ENCODE measurements at places on chromosomes 7 and 10.

GRCh38 chr10:132995909-132996602 is 53.7 kb upstream of the CFAP46 start:
- no peak for DNase-seq

- no peak for DNase-seq
Observed at GRCh38 chr7:150381785-150382122, 2.6 kb downstream of the ZNF775 start.

DNA sequence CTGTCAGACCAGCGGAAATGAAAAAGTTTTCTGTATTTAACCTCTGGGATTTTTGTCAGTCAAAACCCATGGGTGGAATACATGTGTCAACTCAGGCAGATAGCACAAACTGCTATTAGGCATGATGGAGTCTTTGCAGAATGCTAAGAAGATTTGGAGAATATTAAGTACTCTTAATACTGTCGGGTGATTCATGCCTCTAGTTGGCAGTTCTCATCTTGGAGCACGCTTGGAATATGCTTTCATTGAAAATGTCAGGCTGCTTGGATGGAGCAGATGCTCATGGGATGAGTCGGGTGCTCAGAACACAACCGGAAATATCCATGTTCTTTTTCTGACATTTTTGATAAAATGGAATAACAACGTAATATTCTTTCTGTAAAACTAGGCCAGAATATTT is 27.6 kb upstream of the PRKG1 start:
- no peak for DNase-seq

DNA sequence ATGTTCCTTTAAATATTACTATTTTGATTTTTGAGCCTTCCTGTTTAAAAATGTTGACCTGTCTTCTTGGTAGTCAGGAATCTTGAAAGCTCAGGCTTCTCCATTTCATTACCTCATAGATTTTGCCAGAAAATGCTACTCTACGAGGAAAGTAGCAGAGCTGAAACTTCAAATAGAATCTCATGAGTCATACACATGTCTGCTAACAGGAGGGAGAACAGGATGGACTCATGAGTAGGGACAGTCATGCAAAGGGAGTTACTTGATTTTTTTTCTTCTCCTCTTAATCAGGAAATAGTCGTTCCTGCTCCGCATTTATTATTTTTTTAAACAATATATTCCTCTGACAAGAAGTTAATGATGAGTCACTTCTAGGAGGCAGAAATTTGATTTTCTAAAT is 37.0 kb upstream of the MINDY3 start:
- no peak for DNase-seq

- DNase-seq = no peak
Observed at GRCh38 chr10:89547853-89548513, 12.6 kb upstream of the SLC16A12 start.

DNA sequence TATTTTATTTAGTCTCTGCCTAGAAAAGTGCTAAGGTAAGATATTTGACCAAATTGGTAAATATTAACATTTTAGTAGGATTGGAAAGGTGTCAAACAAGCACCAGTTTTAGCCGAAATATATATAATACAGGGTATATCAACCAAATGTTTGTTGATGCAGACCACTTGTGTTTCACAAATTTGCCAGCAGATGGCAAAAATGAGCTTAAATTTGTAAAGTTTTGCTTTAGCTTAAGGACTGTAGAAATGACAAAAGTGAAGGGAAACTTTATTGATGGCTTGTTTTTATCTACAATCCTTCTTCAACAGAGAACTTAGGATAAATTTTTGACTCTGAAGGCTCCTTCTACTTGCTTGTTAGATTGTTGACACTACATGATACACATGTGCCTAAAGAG is 4.8 kb upstream of the POLR1F start:
- peak; percentile 36 for DNase-seq

GRCh38 chr7:90472805-90473540 is 3.5 kb downstream of the PTTG1IP2 start:
- DNase-seq = no peak

- no peak for DNase-seq
Observed at GRCh38 chr7:124412531-124412930, 353.1 kb downstream of the GPR37 start.

GRCh38 chr10:130740915-130741750 is 570.4 kb downstream of the TCERG1L start:
- no peak for DNase-seq

DNA sequence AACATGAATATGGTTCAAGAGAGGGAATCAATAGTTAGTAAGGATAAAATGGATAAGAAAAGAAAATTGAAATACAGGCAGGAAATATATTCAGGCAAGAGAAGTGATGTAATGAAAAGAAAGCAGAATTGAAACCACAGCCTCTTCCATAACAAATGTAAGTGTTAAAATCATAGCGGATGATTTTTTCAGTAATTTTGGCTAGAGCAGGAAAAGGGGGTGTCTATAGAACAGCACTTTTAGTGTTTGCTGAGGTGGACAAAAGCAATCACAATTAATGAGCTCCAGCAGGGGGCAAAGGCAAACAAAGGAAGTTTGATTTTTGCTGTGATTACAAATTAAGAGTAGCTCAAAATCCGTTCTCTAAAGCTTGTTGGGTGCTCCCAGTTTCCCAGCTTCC is 79.0 kb downstream of the TRIL start:
- no peak for DNase-seq

GRCh38 chr10:69409968-69410367 is 6.8 kb downstream of the TACR2 start:
- DNase-seq = peak; percentile 54

GRCh38 chr10:1608851-1609647 is 128.3 kb downstream of the ADARB2 start:
- DNase-seq = no peak

DNA sequence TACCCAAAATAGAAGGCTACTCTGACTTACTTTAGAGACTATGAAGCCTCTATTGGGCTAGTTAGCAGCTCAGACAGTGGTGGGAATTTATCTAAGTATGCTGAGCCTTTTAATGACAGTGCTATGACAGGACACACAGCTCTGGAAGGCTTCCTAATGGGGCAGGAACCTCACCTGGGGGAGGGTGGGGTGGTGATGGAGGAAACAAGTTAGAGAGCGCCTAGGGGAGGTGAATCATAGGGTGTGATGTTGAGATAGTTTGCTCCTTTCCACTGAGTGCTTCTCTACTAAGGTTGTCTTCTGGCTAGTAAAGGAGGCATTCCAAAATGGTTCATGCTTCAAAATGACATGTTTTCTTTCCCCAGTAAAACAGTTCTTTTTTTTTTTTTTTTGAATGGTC is 42.1 kb downstream of the PPP1R9A start:
- no peak for DNase-seq

DNA sequence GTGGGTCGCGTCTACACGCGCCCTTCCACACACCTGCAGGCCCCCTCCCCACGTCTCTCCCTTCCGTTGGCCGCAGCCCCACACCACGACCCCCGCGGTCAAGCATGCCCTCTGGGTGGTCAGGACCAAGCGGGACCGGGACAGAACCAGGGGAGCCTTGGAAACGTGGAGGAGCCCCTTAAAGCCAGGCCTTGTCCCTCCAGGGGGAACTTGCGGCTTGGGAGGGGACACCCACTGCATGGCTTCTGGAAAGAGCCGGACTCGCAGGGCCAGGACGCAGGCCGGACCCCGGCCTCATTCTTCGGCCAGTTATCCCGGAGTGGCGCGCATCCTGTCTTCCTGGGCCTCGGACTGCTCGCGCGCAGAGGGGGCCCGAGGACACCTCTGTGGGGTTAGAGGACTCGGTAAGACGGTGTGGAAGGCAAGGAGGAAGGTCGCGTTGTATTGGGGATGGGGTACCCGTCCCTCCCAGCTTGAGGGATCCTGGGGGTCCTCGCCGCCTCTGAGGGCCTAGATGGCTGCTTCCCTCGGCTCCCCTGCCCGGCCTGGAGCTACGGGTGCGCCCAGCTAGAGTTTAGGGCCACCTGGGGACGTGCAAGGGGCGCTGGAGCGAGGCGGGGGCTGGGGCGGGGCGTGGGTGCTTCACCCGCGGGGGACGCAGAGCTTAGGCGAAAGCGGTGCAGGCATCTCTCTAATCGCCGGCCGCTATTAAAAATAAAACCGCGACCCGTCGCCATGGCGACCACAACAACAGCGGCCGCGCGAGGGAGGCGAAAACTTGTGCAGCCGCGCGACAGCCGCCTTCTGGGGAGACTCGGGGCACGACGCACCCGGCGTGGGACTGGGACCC is 1.8 kb upstream of the PDGFA start:
- DNase-seq = peak; percentile 34

- DNase-seq = no peak
Observed at GRCh38 chr10:98326621-98327027, 58.6 kb upstream of the LOXL4 start.

DNA sequence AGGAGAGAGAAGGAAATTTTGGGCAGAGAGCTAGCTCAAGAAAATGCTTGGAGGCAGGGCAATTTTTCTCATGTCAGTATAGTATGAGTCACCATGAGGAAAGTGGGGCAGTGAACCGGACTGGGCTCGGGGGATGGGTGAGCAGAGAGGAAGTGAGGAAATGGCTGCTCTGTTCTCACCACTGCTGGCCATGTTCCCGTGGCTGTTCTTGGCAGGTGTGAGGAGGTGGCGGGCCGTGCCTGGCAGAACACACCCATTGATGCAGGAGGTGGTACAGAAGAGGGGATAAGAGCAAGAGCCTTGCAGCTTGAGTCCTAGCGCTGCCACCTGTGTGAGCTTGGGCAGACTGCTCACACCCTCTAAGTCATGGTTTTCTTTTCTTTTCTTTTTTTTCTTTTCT is 304.4 kb upstream of the LYZL1 start:
- DNase-seq = no peak

GRCh38 chr7:80611779-80612178 is 26.7 kb upstream of the CD36 start:
- no peak for DNase-seq

- DNase-seq = no peak
Observed at GRCh38 chr10:14040787-14041631, 289.7 kb downstream of the FRMD4A start.

GRCh38 chr10:32263300-32263699 is 83.7 kb downstream of the EPC1 start:
- DNase-seq = no peak

GRCh38 chr7:20351901-20352300 is 21.2 kb downstream of the ITGB8 start:
- no peak for DNase-seq
